Sigmoid colon (tissue), 7 donors: ENCODE measurements at places on chromosomes 7 and 10. TPM values are rescaled to one million over a fixed set of nuclear protein-coding genes. Genes with fewer than 3 reads are reported as not detected.

The TSPAN15 gene
- total RNA-seq = 62.0 TPM

DNA sequence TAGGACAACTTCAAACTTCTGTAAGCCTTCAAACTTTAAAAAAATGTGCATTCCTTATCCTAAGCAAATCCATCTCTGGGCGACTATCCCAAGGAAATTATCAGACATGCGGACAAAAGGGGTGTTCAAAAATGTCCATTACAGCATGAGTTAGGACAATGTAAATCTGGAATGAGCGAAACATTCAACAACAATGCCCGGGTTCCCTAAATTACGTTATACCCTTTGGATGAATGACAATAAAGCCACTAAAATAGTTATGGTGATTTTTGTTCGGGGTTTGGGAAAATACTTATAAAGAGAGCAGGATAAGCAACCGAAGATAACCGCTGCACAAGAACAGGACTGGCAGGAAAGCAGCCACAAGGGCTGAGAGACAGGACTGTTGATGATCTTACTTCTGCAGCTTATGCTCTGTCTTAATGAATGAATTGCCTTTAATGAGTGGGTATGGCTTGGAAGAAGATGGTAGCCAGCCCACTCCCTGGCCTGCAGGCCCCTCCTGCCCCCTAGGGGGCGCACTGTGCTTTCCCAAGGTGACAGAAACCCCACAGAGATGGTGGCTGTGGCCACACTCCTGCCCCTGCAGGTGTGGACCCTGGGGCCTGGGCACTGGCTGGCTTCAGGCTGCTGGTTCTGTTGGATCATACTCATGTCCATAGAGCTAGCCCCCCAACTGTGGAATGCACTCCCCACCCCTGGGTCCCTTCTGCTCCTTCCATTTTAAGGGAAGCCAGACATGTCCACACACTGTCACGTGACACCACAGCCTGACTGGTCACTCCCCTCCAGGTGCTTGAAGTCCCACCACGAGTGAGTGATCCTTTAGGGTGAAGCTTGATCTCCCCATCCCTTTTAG, 45.0 kb downstream of the ZCCHC24 start:
- DNase-seq = no peak
- no peaks in the 10 kb centered on the region for H3K27me3 ChIP-seq
- H3K27ac ChIP-seq = no peak overlapping the region

- H3K27me3 ChIP-seq = no peaks in the 10 kb centered on the region
- H3K27ac ChIP-seq = no peak overlapping the region
- H3K36me3 ChIP-seq = no peaks in the 10 kb centered on the region
- DNase-seq = no peak
- H3K4me3 ChIP-seq = no peak overlapping the region
These were observed 138.1 kb downstream of the RELN start for GRCh38 chr7:103851357-103851756.

DNA sequence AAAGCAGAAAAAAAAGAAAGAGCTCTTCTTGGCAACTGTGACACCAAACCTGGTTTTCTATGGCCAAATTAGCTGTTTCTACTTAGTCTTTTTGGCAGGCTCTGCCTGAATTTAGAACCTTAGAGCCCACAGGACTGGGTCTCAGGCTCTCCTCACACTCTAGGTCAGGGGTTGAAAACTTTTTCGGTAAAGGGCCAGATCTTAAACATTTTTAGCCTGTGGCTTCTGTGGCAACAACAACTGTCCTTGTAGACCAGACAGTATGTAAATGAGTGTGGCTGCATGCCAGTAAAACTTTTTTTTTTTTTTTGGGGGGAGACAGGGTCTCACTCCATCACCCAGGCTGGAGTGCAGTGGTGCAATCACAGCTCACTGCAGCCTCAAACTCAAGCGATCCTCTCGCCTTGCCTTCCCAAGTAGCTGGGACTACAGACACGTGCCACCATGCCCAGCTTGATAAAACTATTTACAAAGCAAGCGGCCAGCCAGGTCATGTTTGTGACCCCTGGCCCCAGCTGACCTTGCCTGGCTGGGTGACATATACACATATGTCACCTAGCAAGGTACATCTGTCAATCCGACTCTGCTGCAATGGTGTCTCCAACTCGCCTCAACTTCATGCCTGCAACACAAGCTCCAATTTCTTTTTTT, 17.4 kb downstream of the KPNA7 start:
- no peaks in the 10 kb centered on the region for H3K36me3 ChIP-seq
- H3K4me3 ChIP-seq = no peak overlapping the region
- H3K27ac ChIP-seq = no peak overlapping the region
- no peaks in the 10 kb centered on the region for H3K27me3 ChIP-seq

DNA sequence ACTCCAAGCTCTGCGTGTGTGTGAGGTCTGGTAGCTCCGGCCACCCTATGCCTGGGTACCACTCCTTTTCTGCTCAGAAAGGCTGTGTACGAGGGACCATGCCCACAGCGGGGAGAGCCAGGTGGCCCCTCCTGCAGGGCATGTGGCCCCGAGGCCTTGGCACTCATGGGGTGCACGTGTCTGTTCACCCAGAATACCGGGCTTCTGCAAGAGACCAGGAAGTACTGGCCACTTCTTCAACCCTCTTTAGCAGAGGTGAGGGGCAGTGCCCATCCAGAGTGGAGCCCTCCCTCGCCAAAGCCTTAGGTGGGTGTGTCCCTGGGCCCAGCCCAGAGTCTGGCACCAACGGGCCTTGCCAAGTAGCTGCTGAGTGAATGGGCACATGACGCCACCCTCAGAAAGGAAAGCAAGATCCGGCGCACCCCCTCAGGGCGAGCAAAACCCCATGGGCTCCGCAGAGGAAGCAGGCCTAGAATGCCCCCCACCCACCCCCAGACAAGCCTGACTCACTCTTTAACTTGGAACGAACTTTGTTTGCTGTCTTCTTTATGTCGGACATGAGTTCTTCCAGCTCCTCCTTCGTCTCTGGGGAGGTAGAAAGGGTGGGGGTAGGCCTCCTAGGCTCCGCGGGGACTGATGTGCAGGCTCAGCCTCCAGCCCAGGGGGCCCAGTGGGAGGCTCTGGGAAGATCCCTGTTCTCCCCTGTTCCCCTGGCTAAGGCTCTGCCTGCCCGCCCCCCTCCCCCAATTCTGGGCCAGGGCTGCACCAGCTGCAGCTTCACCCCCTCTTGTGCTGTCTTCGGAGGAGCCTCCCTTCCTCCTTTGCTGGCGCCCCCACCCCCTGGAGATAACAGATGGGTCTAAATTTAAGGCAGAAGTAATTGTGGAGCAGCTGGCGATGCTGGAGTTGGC, 14.6 kb downstream of the STX1A start:
- peaks cover 28% of the 10 kb centered on the region for H3K4me1 ChIP-seq
- DNase-seq = peak; percentile 81
- no peak overlapping the region for H3K4me3 ChIP-seq

The SLC39A12 gene
- not detected for total RNA-seq
